ENCODE measurements at places on chromosomes 4 and X.

- DNase-seq: no peak
Observed at GRCh38 chr4:101774807-101775206, 15.7 kb upstream of the BANK1 start.

GRCh38 chrX:37818031-37818430, 29.3 kb downstream of the DYNLT3 start:
- no peak for DNase-seq

DNA sequence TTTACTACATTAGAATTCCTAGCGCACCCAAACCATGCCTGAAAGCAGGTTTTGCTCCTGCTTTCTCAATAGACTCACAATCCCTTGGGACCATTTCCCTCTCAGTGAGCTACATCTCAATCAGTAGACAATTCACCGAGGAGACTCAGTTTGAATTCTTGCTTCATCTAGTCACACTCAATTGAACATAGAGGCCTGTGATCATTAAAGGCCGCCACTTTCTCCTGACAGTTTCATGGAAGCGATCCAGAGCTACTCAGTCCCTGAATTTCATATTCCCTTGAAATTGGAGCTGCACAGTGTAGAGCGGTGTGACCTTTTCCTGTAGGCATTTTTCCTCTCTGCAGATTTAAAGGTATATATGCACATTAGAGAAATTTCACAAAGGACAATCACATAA, 193.9 kb upstream of the SPOCK3 start:
- no peak for DNase-seq

- DNase-seq: no peak
Observed at GRCh38 chrX:100299559-100299958, 110.5 kb downstream of the PCDH19 start.

GRCh38 chrX:2283111-2283859, 217.5 kb downstream of the DHRSX start:
- no peak for DNase-seq

Measured in T-cell (primary cell).